Heart left ventricle (tissue), 16 donors: ENCODE measurements at places on chromosomes 1 and 21. TPM values are rescaled to one million over a fixed set of nuclear protein-coding genes. Genes with fewer than 3 reads are reported as not detected.

The TTC39A gene
- total RNA-seq, result 28.8 TPM

The MEX3A gene
- total RNA-seq, result 0.27 TPM

The MMEL1 gene
- 0.83 TPM for total RNA-seq

The SPRR2B gene
- total RNA-seq, result not detected

The GRHL3 gene
- not detected for total RNA-seq

- no peak for DNase-seq
Observed at GRCh38 chr1:92038695-92039346, 9.0 kb downstream of the EPHX4 start.

DNA sequence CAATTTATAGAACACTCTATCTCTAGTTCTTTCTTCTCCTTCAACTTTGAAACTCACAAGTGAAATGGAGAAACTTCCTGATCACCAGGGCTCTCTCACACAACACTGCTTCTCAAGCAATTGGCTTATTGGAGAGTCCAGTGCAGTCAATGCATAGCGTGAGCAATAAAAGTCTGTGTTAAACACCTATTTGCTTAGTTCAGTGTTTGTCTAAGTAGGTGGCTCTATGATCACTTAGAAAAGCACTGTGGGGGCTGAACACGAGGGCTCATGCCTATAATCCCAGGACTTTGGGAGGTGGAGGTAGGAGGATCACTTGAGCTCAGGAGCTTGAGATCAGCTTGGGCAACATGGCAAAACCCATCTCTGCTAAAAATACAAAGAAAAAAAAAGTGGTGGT is 12.2 kb downstream of the CTSS start:
- DNase-seq, result no peak

DNA sequence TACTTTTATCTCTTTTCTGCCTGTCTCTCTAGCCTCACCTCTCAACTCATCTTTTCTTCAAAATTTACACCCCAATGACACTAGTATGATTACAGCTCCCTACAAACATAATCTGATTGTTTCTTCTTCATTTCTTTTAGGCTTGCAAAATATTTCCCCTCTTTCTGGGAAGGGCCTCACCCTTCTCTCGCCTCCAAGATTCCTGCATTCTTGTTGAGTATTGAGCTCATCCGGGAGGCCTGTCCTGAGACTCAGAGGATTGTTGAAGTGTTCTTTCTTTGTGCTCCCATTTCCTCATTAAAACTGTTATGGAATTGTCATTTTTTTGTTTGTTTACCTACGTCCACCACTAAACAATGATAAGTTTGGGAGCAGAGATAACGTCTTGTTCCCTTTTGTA is 99.1 kb upstream of the CHRM3 start:
- no peak for DNase-seq

- no peak for DNase-seq
Observed at GRCh38 chr1:81880781-81881180, 80.0 kb downstream of the ADGRL2 start.

GRCh38 chr1:200034761-200035396 is 7.4 kb downstream of the NR5A2 start:
- no peak for DNase-seq

DNA sequence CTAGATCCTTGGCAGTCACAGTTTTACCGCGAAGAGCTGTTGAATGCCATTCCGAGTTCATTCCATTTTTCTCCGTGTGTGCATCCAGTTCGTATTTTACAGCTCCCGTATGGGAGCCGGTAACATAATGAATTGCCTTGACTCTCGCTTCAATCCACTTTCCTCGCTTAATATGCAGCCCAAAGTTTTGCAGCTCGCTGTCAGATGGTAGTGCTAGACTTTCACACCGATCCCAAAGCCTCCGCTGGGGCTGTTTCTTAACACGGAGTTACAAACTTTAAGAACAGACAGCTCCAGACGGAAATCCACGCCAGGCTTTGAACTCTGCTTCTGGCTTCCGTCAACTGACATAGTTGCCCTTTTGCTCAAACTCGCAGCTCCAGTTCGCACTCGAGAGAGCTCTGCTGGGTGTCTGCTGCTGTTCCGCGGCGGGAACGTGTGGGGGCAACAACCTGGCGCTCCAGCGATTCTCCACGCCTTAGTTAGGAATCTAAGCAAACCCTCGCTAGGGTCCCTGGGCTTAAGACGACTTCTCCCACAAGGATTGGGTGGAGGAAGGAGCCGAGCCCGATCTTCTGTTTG is 3.5 kb upstream of the ARID1A start:
- peak; percentile 87 for DNase-seq

DNA sequence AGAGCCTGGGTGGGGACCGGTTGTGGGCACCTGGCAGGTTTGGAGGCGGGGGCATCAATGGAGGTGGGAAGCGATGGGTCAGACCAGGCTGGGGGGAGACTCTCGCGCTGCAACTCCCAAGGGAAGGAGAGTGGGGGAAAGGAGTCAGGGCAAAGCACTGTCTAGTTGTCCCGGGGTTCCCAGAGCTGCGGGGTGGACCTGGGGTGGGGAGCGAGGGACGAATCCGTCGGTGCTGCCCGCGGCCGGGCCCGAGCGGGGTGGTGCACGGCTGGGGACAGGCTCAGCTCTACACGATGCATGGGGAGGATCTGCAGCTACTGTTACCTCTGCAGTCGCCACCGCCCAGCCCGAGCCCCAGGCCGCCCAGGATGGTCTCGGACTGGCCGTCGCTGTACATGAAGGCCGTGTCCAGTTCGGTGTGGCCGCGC is 427 bp downstream of the AKR7A2 start:
- DNase-seq, result peak; percentile 70

DNA sequence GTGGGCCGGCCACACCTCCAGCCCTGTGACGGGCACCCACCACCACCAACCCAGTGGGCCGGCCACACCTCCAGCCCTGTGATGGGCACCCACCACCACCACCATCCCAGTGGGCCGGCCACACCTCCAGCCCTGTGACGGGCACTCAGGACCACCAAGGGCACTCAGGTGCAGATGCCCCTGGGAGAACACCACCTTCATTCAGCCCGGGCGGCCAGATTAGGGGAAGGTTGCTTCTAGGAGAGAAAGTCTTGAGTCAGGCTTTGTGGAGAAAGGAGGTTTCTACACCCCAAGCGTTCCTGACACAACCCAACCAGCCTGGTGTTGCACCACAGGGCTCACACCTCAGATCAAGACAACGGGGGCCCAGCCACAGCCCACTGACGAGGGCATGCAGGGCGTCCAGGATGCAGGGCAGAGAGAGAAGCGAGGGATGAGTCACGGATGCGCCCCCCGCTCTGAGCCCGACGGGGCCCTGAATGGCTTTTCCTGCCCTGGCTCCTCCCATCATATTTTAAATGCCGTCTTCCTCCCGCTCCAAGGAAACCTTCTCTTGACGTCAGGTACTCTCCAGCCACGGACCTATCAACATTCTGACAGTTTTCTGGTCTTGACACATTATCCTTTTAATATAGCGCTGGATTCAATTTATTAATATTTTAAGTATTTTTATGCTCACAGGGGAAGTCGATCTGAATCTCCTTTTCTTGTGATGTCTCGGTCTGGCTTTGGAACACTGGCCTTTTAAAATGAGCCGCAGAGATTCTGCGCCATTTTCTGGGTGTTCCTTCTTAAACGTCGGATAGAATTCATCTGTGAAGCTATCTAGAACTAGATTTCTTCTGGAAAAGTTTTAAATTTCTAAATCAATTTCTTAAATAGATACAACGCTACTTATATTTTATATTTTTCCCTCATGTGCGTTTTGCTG is 631 bp upstream of the SPATC1L start:
- DNase-seq, result peak; percentile 94

DNA sequence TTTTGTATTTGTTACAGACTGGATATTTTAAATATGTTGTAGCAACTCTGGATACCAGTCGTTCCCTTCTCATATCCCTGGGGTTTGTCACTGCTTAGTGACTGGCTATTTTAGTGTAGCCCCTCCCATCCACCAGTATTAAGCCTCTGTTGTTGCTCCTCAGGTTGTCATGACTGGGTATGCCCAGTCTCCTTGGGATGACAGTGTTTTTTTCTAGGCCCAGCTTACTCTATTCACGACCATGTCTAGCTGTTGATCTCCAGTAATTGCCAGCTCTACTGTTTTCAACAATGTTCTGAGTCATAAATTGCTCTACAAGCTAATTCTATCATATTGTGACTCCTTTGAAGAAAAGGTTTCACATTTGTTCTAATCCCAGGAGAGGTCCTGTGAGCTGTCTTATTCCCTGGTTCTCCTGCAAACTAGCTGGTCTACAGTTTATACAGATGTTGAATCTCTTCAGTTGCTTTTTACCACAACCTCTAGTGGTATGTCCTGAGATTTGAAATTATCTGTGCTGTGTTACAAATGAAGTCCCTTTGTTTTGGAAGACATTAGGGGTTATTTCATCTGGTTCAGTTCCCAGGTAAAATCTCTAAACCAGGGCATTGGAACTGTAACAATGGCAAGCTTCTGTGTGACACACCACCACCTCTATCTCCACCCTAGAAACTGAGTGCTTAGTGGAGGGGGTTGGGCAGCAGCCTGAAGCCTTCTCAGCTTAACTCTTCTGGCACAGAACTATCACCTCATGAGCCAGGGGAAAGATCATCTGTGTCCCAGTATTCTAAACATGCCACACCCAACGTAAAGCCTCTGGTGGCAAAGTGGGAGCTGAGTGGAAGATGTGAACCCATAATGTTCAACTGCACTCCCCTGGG is 124.6 kb downstream of the TRIM33 start:
- no peak for DNase-seq

DNA sequence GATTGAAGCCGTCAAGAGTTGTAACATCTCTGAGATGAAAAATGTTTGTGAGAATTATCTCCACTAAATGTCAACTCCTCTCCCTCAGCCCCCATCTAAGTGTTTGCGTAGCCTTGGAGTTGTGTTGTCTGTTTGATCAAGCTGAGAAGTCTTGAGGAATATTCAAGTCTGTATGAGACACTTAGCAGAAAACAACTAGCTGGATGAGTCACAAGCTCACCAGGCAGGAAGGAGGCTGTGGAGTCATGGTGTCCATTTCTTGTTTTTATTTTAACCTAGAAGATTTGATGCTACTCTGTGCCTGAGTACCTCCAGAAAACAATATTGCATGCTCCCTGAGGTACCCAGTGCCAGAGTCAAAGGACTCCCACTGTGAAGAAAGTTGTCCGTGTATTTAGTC is 211.6 kb upstream of the PLXNA2 start:
- DNase-seq, result no peak

DNA sequence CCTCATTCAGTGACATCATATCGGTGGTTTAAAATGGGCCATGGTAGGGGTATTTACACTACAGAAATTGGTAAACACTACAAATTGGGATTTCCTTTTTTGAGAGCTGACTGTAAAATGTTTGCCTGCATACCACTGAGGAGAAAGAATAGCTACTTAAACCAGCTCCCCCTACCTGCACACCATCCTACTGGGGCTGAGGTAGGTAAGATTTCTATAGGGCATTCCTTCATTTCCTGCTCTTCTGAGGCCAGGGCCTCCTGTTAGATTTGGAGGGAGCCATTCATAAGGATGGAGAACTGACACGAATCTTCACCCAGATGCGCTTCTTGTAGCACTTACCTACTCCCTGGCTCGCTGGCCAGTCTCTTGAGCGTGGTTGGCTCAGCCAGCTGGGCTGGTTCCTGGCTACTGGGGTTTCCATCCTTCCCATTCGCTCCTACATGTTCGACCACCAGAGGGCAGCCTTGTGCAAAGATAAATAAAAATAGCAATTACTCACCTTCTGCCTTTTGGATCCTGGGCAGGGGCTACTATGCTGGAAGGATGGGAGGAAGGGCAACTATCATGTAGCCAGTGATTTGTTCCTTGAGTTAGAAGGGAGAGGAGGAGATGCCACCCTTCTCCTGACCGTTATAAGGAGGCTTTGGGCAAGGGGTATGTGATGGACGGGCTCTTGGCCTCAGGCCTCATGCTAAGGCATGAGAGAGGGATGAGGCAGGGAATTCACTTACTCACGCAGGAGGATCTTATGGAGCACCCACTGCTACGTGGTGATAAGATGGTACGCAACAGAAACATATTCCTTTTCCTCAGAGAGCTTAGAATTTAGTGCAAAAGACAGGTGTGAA is 10.7 kb downstream of the OPTC start:
- peak; percentile 81 for DNase-seq

DNA sequence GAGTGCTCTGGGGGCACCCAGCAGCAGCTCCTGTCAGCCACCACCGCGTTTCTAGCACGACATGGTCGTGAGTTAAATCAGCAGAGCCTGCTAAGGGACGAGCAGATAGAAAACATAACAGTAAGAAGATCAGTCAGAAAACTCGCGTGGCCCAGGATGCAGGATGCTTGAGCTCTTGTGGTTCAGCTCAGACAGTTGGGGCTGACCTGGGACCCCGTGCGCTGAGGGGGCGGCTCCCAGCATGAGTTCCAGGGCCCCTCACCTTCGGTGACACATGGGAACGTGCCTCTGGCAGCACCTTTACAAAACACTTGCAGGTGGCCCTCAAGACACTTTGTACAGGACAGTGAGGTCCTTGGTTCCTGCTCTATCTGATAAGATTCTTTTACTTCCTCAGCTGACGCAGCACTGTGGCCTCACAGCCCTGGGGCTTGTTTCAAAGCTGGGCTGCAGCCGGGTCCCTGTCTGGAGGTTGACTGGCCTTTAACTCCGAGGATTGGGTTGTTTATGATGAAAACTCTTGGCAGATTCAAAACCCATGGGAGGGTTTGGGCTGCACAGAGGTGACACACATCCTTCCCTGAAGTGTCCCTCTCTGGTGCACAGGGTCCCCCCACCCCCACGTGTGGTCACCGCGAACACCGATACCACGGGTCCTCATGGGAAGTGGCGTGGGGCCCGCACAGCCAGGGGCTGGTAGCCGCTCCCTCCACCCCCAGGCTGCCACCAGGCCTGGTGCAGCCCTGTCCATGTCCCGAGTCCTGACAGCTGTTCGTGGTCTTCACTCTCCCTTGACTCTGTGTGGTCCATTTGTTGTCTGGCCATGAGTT is 65.3 kb upstream of the COL6A1 start:
- DNase-seq, result no peak

GRCh38 chr1:66788231-66788939 is 12.7 kb downstream of the INSL5 start:
- no peak for DNase-seq

- DNase-seq, result no peak
Observed at GRCh38 chr1:114181356-114181755, 27.7 kb upstream of the SYT6 start.

DNA sequence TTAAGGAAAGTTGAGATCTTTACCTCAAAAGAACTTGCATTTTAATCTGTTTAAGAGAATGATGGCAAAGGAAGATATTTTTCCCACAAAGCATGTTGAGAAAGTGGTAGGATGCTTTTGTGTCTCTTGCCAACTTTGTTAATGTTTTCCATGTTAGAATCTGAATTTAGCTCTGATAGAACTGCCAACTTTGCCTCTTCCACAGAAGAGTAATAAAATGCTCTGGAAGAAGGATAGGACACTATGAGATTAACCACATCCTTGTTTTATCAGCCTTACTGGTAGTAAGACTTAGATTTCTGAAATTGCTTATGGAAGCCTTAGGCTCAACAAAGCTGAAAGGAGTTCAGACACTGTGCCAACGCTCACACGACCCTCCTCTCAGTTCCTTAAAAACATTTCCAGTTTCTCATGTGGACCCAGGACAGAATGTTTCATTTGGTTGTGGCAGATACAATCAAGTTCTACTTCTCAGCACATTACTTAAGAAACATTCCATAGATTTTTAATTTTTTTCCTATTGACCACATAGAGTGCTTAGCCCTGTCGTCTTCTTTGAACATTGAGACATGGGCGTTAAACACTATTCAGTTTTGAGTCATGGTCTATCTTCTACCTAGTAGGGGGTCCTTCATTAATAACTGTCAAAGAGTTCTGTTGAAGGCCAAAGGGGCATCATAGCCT is 59.0 kb downstream of the MTR start:
- no peak for DNase-seq

- peak; percentile 60 for DNase-seq
Observed at GRCh38 chr1:1080122-1080757, 6.1 kb upstream of the RNF223 start.

- DNase-seq, result peak; percentile 38
Observed at GRCh38 chr1:166920561-166921475, 44.8 kb upstream of the TADA1 start.

GRCh38 chr1:97160818-97161217 is 439.2 kb downstream of the PTBP2 start:
- DNase-seq, result no peak
